ENCODE measurements at places on chromosomes 12 and 14. TPM values are rescaled to one million over a fixed set of nuclear protein-coding genes. Genes with fewer than 3 reads are reported as not detected.

The RD3L gene
- total RNA-seq, result 1.2 TPM

The PLA2G1B gene
- total RNA-seq, result not detected

The GPR137C gene
- 43.4 TPM for total RNA-seq

The KRT79 gene
- total RNA-seq, result not detected

The IGF1 gene
- total RNA-seq, result 12.0 TPM

The ADAM21 gene
- total RNA-seq, result 0.69 TPM

The CAPZA3 gene
- not detected for total RNA-seq

The RNASE1 gene
- total RNA-seq, result 13.1 TPM

The RAPGEF3 gene
- total RNA-seq, result 16.6 TPM

The SLC2A14 gene
- 0.23 TPM for total RNA-seq

The TMEM233 gene
- 0.46 TPM for total RNA-seq

The AQP2 gene
- not detected for total RNA-seq

The SLC38A2 gene
- 174 TPM for total RNA-seq

The ASPG gene
- 0.46 TPM for total RNA-seq

All from diencephalon (tissue), 1 donor.